ENCODE measurements at places on chromosomes 2 and 18. TPM values are rescaled to one million over a fixed set of nuclear protein-coding genes. Genes with fewer than 3 reads are reported as not detected.

FAHD2A gene
- 29.6 TPM for total RNA-seq

SLC23A3 gene
- 1.8 TPM for total RNA-seq

HOXD11 gene
- not detected for total RNA-seq

PSMA8 gene
- not detected for total RNA-seq
